ENCODE measurements at places on chromosomes 16 and 17.
A peak's percentile ranks its signal among the peaks of the same experiment; 100 is the strongest.

DNA sequence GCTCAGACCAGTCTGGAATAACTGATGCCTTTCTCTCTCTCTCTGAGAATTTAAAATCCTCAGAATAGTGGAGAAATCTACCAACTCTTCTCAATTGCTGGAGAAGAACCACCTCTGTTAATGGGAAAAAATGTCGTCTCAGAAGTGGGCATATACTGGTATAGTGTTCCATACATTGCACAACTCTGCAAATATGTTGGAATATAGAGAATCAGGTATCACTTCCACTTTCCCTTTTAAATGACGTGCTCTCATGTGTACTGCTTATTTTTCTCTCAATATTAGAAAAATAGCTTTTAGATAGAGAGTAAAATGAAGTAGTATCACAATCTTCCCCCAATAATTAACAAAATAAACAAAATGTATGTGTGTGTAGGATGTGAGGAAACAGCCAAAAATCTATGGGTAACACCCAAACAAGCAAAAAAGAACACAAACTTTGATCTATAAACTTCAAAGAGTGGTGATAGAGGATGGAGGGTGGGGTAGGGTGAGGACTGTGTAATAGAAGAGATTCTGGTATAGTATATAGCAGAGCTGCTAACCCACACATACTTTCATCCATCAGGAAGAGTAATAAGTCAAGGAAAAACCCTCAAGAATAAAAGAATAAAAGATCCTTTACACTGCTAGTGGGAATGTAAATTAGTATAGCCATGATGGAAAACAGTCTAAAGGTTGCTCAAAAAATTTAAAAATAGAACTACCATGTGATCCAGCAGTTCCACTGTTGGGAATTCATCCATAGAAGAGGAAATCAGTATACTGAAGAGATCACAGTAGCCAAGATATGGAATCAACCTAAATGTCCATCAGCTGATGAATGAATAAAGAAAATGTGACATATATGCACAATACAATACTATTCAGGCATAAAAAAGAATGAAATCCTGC lies 46.9 kb downstream of the NFATC3 start:
- peak; percentile 27 for DNase-seq

DNA sequence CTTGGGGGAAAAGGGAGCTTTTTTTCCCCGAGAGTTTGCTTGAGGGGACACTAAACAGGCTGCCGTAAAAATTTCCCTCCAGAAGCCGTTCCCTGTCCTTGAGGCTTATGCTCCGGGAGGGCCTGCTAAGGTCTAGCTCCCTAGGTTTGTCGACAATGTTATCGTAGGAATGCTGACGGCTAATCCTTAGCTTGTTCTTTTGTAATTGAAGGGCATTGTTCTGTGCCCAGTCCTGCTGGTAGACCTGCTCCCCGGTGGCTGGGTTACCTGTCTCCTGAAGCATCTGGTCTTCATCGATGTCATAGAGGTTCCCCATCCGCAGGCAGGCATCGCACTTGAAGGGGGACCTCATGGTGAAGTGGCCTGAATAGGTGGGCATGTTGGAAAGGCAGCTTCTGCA lies 418.7 kb downstream of the GRIN2A start:
- DNase-seq, result no peak

DNA sequence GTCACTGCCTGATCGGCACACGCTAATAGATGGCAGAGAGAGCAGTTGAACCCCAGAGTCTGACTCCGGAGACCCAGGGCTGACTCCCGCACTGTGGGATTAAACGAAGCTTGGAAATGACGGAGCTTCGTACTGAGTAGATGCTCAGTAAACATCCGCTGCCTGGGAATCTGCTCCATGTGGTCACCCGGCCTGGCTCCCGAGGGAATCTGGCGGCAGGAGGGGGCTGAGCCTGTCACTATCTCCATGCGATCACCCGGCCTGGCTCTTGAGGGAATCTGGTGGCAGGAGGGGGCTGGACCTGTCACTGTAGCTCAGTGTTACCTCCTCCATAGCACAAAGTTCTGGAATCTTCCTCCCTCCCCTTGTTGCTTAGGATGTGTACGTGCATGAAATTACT lies 139.7 kb upstream of the CIBAR2 start:
- no peak for DNase-seq

GRCh38 chr17:7308625-7309433 lies 1.4 kb downstream of the EIF5A start:
- peak; percentile 88 for DNase-seq

DNA sequence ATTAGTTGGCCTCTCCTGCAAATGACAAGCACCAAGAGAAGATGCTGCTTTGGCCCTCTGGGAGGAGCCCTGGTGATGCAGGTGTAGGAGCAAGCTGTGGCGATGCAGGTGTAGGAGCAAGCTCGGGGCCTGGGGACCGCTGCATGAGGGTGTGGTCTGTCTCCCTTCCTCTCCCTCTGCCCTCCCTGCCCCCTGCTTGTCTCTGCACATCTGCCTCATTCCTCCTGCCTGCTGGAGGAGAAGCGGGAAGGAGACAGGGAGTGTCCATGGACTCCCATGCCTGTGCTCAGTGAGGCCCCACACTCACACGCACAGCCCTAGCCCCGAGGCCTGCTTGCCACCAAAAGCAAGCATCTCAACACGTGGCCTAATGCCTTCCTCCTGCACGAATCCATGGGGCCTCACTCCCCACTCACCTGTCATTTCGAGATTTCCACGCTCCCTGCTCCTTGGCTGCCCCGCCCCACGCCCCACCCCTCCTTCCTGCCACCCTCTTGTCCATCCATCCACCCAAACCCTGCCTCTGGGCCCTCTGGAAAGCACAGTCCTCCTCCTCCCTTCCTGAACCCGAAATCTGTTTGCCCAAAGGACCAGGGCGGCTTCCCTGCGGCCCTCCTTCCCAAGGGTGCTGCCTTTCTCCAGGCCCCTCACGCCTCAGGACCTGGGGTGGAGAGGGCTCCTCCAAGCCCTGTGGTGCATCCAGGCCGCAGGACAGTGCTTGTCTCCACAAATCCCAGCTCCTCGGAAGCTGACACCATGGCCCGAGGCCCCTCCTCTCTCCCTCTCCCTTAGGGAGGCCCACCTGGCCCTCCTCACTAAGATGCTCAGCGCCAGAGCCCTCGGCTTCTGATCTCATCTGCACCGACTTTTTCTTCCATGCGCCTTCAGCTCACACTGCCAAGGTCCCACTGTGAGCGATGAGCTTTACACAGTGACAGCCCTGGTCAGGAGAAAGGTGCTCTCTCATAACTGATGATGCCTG lies 11.8 kb upstream of the ALDH3A1 start:
- no peak for DNase-seq

- DNase-seq, result no peak
These were observed 1.4 kb upstream of the BEAN1 start for GRCh38 chr16:66425651-66426050.

GRCh38 chr16:58160855-58161254 lies 31.7 kb upstream of the CFAP20 start:
- DNase-seq, result no peak

GRCh38 chr16:3202903-3203539 lies 15.0 kb downstream of the OR1F1 start:
- no peak for DNase-seq

GRCh38 chr16:24013864-24014645 lies 178.3 kb downstream of the PRKCB start:
- peak; percentile 61 for DNase-seq

GRCh38 chr17:5473906-5474305 lies 5.1 kb upstream of the DHX33 start:
- no peak for DNase-seq

- DNase-seq, result no peak
These were observed 41.7 kb downstream of the RMI2 start for GRCh38 chr16:11386791-11387546.

GRCh38 chr17:76593959-76594358 lies 8.3 kb upstream of the ST6GALNAC2 start:
- no peak for DNase-seq

DNA sequence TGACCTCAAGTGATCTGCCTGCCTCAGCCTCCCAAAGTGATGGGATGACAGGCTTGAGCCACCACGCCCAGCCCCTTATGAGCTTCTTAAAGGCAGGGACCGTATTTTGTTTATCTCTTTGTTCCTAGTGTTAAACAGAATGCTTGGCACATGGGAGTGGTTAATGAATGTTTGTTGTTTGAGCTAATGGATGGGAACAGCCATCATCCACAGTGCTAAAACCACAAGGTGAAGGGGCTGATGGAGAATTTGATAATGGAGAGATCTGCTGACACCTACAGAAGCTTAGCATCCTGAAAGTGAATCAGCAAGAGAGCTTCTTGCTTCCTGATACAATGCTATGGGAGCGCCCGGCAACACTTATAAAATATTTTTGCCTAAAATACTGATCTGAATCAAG lies 8.6 kb upstream of the CDH1 start:
- no peak for DNase-seq

DNA sequence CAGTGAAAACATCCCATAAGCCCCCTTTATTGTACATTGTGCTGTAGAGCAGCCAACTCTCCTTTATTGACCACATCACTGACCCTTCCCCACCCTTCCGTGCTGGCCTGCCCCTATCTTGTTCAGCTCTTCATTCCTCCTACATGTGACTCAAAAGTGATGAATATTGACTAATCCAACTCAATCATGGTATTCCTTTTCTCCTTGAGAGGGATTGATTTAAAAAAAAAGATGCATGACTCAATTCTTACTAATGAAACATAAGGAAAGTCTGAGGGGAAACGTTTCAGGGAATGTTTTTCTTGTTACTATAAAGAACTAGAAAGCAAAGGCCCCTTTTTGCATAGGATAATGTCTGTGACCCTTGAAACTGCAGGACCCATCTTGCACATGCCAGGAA lies 125.2 kb upstream of the SOX9 start:
- no peak for DNase-seq

GRCh38 chr17:58156839-58157803 lies 8.9 kb downstream of the OR4D1 start:
- peak; percentile 70 for DNase-seq

All from CD4-positive, alpha-beta T cell treated with Interleukin-17A for 4 hours (primary cell).